Muscle of leg (tissue), 16 donors: ENCODE measurements at places on chromosomes 1 and 21. TPM values are rescaled to one million over a fixed set of nuclear protein-coding genes. Genes with fewer than 3 reads are reported as not detected.

GRCh38 chr1:11168731-11169130, 20.4 kb upstream of the ANGPTL7 start:
- no peak for DNase-seq

- peak; percentile 90 for DNase-seq
These were observed 142.5 kb downstream of the SYT2 start for GRCh38 chr1:202567738-202568137.

- DNase-seq, result peak; percentile 78
These were observed 94.5 kb upstream of the LPGAT1 start for GRCh38 chr1:211925016-211925415.

- DNase-seq, result no peak
These were observed at the start of gene NR0B2 for GRCh38 chr1:26913754-26914619. TSS of gene NR0B2 (minus strand) at chr1:26913975. CDS start at chr1:26913940, 35 bp downstream.

The UBE2U gene
- polyA plus RNA-seq, result 0.11 TPM

The DEPDC1 gene
- polyA plus RNA-seq, result 9.8 TPM

The KLHDC9 gene
- 0.65 TPM for polyA plus RNA-seq

The ZMPSTE24 gene
- polyA plus RNA-seq, result 27.4 TPM
